ENCODE measurements at places on chromosomes 1 and 21.

GRCh38 chr1:173245892-173246291 lies 38.8 kb upstream of the TNFSF4 start:
- no peak for DNase-seq

- no peak for DNase-seq
Measured at GRCh38 chr1:157955221-157955620, 38.2 kb upstream of the KIRREL1 start.

- DNase-seq = no peak
Measured at GRCh38 chr1:156069490-156070455, 8.8 kb downstream of the RAB25 start.

DNA sequence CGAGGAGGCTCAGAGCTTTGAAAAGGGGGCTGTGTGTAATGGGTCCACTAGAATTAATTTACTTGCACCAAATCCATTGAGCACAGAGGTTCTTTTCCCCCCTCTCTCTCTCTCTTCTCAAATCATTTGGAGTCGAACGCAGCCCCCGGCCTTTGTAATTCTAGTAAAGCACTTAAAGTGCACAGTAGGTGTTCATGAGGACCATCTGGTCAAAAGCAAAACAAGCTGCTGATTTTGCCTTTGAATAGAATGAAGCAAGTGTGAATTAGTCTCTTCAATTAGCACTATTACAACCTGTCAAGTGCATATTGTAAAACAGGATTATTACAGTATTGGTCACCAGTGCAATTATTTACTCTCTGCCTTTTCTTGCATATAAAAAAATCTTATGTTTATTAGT lies 259.9 kb downstream of the FAF1 start:
- DNase-seq = no peak

GRCh38 chr1:2202843-2203601 lies 8.4 kb upstream of the FAAP20 start:
- DNase-seq = no peak

- DNase-seq = no peak
Measured at GRCh38 chr1:100565937-100566699, 28.2 kb downstream of the GPR88 start.

DNA sequence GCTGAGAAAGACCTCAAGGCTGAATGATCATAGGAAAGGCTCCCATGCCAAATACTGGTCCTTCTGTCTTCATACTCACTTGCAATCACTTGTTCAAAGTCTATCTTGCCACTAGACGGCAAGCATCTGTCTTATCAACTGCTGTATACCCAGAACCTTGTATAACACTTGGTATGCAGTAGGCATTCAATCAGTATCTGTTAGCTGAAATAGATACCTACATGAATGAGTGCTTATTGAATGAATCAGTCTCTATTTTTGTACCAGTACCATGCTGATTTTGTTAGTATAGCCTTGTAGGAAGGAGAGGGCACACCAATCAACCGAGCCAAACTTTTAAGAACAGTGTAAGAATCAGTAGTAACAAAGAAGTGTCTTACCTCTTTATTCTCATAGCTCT lies 80.6 kb downstream of the NIBAN1 start:
- DNase-seq = no peak

- DNase-seq = no peak
Measured at GRCh38 chr21:31520561-31521098, 138.9 kb upstream of the SOD1 start.

DNA sequence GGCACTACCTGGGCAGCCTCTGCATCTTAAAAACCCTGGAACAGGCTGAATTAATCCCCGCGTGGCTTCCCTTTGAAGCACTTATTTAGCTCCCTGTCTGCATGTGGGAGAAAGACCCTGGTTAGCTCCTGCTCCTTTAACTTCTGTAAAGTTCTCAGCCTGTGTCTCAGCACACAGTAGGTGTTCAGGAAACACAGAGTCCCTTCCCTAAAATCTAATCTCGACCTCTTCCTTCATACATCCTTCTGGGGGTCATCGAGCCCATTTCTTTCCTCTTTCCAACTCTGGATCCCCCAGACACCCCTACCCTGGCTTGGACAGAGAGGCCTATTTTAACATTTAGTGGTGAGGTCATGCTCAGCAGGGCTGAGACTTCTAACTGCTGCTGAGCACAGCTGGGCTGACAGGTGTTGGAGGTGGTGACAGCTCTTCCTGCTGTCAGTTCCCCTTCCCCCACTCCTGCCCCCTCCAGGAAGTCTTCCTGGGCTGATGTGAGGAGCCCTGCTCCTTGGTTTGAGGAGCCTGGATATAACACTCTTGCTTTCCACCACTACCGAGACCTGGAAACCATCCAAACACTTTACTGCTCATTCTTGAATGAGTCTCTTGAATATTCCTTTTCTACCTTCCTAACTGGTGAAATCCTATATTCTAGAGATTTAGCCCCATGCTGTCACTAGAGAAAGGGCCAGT lies 5.3 kb downstream of the E2F2 start:
- no peak for DNase-seq

DNA sequence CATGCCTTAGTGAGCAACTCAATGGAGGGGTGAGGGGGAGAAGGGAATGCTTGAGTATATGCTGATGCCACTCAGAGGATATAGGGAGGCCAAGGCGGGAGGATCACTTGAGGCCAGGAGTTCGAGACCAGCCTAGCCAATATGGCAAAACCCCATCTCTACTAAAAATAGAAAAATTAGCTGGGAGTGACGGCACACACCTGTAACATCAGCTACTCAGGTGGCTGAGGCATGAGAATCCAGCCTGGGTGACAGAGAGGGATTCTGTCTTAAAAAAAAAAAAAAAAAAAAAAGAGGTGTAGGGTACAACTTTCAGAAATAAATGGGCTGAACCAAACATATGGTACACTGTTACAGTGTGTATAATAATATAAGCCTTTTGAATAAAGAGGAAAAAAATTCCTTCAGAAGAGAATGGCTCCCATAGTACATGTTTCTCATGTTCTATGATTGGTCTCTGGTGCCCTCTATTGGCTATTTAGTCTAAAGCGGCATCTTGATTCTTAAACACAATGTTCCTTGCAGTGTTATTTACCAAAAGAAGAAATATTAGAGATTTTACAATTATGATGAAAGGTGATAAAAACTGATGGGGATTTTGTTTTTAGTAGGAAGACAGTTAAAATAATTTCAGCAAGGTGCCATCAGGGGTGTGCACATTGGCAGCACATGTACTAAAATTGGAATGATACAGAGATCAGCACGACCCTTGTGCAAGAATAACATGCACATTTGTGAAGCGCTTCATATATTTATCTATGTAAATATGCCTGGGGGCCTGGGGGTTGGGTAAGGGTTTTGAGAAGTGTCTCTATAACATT lies 109.8 kb downstream of the PATJ start:
- DNase-seq = no peak

- DNase-seq = no peak
Measured at GRCh38 chr1:172824209-172824608, 165.3 kb downstream of the FASLG start.

Data from activated CD8-positive, alpha-beta memory T cell treated with anti-CD3 and anti-CD28 coated beads for 4 hours (primary cell).